ENCODE measurements at places on chromosomes 16 and 17.

GRCh38 chr16:4944333-4945281 is 7.7 kb upstream of the PPL start:
- DNase-seq = peak; percentile 86
- peaks cover 29% of the 10 kb centered on the region for H3K4me1 ChIP-seq
- peak overlapping the region; percentile 80 for H3K27ac ChIP-seq
- no peaks in the 10 kb centered on the region for H3K36me3 ChIP-seq

DNA sequence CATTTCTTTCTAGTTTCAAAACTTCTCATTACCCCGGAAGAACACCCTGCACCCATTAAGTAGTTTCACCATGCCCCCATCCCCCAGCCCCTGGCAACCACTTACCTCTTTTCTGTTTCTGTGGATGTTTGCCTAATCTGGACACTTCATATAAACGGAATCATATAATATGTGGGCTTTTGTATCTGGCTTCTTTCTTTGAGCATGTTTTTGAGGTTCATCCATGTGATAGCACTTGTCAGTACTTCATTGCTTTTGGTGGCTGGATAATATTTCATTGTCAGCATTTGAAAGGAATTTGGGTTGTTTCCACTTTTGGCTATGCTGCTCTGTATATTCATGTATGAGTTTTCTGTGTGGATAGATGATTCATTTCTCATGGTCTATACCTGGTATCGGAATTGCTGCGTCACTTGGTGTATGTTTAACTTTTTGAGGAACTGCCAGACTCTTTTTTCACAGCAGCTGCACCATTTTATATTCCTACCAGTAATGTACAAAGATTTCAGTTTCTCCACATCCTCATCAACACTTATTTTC is 30.0 kb upstream of the SLC5A10 start:
- H3K4me3 ChIP-seq = no peak overlapping the region
- H3K4me1 ChIP-seq = no peaks in the 10 kb centered on the region
- no peak for DNase-seq
- peaks cover 38% of the 10 kb centered on the region for H3K36me3 ChIP-seq
- H3K27me3 ChIP-seq = no peaks in the 10 kb centered on the region

DNA sequence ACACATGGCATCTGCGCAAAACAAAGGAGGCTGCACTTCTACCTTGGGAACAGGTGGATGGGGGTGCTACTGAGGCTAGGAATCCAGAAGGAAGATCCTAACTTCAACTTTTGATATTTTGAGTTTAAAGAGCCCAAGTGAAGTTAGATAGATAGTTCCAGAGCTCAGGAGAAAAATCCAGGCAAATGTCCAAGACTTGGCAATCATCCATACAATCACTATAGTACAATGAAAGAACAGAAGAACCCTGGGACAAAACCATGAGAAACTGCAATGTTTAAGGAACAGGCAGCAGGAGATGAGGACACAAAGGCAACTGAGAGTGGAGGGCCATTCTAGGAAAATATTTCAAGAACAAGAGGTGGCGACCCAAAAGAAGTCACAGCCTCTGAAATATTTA is 12.4 kb downstream of the CDYL2 start:
- H3K27me3 ChIP-seq = no peaks in the 10 kb centered on the region
- H3K36me3 ChIP-seq = no peaks in the 10 kb centered on the region
- no peak overlapping the region for H3K27ac ChIP-seq
- H3K4me1 ChIP-seq = no peaks in the 10 kb centered on the region

DNA sequence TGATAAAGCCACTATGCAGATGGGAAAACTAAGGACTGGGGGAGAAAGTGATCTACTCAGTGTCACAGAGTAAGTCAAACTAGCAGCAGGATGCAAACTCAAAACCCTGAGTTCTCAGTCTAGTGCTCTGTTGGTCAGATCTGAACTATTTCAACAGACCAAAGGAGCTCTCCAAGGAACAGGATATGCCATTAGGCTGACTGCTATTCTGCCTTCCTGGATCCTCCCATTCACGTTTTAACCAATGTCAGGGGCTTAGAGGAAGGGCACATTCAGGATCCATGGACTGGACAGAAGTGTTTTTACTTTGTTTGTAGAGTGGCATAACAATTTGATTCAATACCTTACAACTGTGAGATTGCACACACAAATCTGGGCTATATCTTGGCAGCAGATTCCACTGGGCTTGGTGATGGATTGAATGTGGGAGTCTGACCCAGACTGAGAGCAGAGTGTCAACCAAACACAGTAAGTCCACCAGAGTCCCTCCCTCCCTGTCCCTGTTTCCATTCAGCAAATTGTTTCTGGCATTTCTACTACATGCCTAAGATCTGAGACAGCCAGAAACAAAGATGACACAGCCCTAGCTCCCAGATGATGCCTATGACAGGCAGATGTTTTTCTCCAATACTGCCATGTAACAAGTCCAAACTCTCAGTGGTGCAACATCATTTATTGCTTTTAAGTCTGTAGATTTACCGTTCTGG is 337.8 kb upstream of the CDH5 start:
- peak; percentile 45 for DNase-seq
- peaks cover 14% of the 10 kb centered on the region for H3K4me1 ChIP-seq
- H3K27ac ChIP-seq = peak overlapping the region; percentile 56
- no peaks in the 10 kb centered on the region for H3K27me3 ChIP-seq
- no peak overlapping the region for H3K4me3 ChIP-seq

DNA sequence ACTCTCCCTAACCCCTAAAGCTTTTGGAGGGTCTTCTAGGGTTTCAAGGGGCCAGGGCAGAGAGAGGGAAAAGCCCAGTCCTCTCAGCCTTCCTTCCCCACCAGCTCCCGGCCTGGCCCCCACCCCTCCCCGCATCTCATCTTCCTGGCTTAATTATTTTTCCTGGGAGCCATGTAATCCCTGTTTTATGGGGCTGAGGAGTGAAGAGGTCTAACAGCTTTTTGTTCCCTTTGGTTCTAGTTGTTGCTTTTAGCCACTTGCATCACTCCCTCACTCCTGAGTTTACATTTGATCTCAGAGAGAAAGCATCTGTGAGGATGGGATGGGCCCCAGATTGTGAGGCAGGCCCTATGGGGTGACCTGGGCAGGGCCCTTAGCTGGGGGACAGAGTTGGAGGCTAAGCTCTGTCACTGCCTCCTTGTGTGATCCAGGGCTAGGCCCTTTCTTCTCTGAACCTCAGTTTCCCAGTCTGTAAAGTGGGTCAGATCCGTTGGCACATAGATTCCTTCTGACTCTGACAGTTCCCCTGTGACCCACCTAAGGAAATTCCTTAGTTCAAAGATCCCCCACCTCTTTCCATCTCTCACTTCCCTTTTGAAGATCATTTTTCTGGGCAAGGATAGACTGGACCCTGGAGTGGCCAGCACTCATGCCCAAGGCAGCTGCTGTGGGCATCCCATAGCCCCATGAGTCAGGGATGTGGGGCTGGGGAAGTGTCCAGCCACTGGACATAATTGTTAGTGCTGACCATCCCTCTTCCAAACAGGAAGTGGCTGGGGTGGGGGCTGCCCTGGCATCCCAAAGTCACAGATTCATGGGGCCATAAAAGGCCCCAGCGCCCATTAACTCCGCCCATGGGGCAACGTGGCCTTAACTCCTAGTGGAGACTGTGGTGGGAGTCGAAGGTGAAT is 20.1 kb downstream of the UNC119 start:
- no peak overlapping the region for H3K27ac ChIP-seq
- H3K36me3 ChIP-seq = no peaks in the 10 kb centered on the region
- H3K27me3 ChIP-seq = no peaks in the 10 kb centered on the region
- DNase-seq = no peak

GRCh38 chr17:66904760-66905624 is 59.5 kb upstream of the CACNG4 start:
- H3K4me1 ChIP-seq = peaks cover 23% of the 10 kb centered on the region
- no peaks in the 10 kb centered on the region for H3K27me3 ChIP-seq
- no peaks in the 10 kb centered on the region for H3K36me3 ChIP-seq
- H3K4me3 ChIP-seq = no peak overlapping the region
- no peak overlapping the region for H3K27ac ChIP-seq

DNA sequence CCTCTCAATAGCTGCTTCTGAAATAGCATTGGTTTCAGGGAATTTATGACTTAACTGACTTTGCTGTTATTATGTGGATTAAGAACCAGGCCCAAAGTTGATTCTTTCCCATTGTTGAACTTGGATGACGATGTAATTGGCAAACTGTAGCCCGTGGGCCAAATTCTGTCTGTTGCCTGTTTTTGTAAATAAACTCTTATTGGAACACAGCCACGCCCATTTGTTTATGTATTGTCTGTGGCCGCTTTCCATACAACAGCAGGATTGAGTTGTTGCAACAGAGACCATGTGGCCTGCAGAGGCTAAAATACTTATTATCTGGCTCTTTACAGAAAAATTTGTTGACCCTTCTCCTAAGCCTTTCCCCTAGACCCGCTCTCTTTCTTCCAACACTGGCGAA is 31.6 kb downstream of the NTN1 start:
- no peaks in the 10 kb centered on the region for H3K36me3 ChIP-seq
- DNase-seq = no peak
- H3K4me1 ChIP-seq = no peaks in the 10 kb centered on the region

GRCh38 chr17:82278786-82279391 is 5.4 kb upstream of the CSNK1D start:
- no peak overlapping the region for H3K4me3 ChIP-seq
- peaks cover 17% of the 10 kb centered on the region for H3K4me1 ChIP-seq
- H3K27ac ChIP-seq = no peak overlapping the region
- no peak for DNase-seq

DNA sequence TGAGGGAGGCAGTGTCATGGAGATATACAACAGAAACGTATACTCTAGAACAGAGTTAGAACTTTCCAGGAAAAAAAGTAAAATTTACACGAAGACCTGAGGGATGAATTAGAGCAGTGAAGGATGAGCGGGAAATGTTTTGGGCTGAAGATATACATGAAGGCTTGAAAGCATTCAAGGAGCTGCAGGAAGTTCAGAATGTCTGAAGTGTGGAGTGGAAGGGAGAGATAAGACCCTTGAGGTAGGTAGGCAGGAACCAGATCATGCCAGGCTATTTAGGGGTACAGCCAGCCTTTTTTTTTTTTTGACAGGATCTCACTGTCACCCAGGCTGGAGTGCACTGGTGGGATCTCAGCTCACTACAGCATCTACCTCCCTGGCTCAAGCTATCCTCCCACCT is 3.2 kb upstream of the NLK start:
- H3K36me3 ChIP-seq = no peaks in the 10 kb centered on the region
- H3K27ac ChIP-seq = no peak overlapping the region
- H3K4me3 ChIP-seq = no peak overlapping the region
- no peaks in the 10 kb centered on the region for H3K27me3 ChIP-seq

DNA sequence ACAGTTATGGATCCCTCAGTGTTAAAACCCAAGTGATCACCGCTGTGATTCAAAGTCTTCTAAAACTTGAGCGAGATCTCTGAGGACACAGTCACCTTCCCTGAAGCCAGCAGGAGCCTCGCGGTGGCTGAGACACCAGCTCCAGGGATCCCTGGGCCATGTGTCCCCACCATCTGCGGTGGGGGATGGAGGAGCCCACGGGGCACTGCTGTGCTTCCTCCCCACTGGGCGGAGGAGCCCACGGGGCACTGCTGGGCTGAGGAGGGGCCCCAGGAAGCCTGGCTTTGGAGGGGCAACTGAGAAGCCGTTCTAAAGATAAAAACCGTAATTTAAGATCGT is 65.7 kb upstream of the METRNL start:
- no peak for DNase-seq
- H3K36me3 ChIP-seq = no peaks in the 10 kb centered on the region
- no peak overlapping the region for H3K27ac ChIP-seq
- no peak overlapping the region for H3K4me3 ChIP-seq

DNA sequence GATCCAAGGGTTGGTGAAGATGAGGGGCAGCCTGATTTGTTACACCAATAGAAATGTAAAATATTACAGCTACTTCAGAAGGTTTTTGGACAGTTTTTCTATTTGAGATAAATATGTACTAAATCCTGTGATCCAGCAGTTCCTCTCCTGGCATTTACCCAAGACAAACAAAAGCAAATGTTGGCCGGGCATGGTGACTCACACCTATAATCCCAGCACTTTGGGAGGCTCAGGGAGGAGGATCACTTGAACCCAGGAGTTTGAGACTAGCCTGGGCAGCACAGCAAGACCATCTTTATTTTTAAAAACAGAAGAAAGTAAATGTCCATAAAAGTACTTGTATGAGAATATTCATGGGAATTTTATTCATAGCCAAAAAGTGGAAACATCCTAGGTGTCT is 64.8 kb upstream of the MRC2 start:
- no peaks in the 10 kb centered on the region for H3K4me1 ChIP-seq
- H3K4me3 ChIP-seq = no peak overlapping the region
- no peaks in the 10 kb centered on the region for H3K27me3 ChIP-seq
- peaks cover 43% of the 10 kb centered on the region for H3K36me3 ChIP-seq

- peak overlapping the region; percentile 62 for H3K27ac ChIP-seq
- no peak for DNase-seq
- H3K4me1 ChIP-seq = no peaks in the 10 kb centered on the region
- peak overlapping the region; percentile 43 for H3K4me3 ChIP-seq
- H3K36me3 ChIP-seq = no peaks in the 10 kb centered on the region
- H3K27me3 ChIP-seq = no peaks in the 10 kb centered on the region
Observed at GRCh38 chr17:28319598-28319935, 567 bp downstream of the TMEM97 start.

DNA sequence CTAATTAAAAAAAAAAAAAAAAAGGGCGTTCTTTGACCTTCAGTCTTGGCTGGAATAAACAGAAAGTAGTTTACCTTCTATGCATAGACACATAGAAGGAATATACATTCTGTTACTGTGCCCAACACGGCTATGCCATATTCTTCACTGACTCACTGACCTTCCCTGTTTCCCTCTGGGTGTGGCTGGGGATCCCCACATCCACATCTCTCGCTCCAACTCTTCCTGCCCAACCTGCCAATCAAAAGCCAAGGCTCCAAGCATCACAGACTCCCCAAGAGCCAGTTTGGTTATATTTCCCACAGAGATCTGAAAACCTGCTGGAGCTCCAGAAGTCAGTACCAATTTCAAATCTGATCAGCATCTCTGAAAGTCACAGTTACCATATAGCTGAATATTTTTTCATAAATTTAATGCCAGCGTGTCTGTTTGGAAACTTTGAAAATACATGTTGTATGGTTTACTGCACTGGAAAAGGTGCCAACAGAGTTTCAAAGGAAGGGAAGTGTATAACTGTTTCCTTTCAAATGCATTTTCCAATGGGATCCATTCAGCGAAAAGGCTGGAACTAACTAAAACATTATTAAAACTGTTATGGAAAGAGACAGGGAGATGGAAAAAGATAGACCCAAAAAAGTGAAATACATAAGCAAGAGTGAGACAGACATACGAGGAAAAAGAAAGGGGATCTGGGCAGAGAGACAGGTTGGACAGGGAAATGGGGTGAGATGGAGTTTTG is 91.8 kb downstream of the SMG6 start:
- peaks cover 43% of the 10 kb centered on the region for H3K4me1 ChIP-seq
- H3K36me3 ChIP-seq = no peaks in the 10 kb centered on the region
- H3K27ac ChIP-seq = peak overlapping the region; percentile 88
- no peaks in the 10 kb centered on the region for H3K27me3 ChIP-seq
- no peak overlapping the region for H3K4me3 ChIP-seq
